ENCODE measurements at places on chromosomes 5 and 9.

GRCh38 chr5:147234239-147234824 is 494 bp upstream of the STK32A start:
- DNase-seq: no peak

GRCh38 chr5:108418197-108418596 is 36.3 kb upstream of the FBXL17 start:
- no peak for DNase-seq

- DNase-seq: no peak
Measured at GRCh38 chr9:121901616-121902015, 191.5 kb downstream of the TTLL11 start.

DNA sequence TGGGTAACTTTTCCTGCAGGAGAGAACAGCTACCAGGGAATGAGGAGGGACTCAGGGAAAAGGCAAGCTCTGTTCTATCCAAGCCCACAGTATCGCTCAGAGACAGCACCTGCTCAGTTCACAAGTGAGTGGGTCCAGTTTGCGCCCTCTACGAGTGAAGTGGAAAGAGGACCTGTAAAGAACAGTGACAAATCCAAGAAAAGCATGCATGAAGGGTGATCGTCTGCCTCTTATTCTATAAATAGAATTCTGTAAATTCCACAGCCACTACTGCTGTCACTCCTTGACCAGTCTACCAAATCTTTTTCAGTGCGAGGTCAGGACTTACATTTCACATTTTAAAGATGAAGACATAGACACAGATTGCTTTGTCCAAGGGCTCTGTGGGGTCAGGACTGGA is 117.5 kb downstream of the ENTREP1 start:
- no peak for DNase-seq

DNA sequence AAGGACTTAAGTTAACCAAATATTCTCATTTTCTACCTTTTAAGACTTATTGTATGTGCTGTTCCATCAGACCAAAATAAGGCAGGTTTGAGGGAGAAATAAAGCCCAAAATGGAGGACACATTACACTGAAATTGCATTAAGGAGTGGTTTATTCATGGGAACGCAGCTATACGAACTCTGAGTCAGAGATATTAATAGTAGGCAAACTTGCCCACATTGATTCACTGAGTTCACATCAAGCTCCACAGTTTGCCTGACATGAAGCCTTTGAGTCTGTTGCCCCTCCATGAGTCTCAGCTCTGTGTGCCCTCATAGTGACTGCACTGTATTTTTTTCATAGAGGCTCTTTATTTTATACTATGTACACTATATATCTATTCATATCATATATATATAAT is 135.0 kb upstream of the SNX2 start:
- no peak for DNase-seq

DNA sequence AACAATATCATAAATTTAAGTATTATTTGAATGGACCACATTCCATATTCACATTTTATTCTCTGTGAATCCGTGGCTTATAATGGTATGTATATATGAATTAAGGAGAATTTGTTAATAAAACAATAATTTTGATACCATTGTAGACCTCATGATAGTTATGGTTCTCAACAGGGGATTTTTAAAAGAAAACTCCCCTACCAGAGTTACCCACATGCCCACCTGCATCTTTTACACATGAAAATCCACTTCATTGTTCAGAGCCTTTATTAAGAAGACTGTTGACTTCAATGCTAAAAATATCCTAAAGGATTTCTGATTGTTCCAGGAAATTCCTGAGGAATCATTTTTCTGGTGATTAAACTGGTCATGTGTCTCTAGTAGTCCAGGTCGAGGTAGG is 557.7 kb upstream of the MEF2C start:
- DNase-seq: no peak

DNA sequence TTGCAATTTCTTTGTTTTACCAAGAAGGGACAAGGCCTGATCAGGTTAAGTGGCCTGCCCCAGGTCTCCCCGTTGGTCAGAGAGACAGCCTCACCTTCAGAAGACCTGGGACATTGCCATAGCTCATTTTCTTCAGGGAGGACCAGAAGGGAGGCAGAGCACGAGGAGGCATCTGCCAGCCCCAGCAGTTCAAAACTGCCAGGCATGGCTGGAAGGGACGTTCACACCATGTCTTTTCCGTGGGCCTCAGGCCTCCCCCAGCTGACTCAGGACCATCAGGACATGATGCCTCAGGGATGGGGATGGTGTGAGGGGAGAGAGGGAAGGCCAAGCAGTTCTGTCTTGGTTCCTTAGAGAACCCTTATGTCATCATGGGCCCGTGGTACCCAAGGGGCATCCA is 16.5 kb downstream of the IGIP start:
- DNase-seq: no peak

- no peak for DNase-seq
Measured at GRCh38 chr5:58491216-58491892, at the start of gene GAPT. Gene GAPT, plus strand, starts transcription at chr5:58491435. Its CDS starts 3,102 bp downstream, at chr5:58494537.

DNA sequence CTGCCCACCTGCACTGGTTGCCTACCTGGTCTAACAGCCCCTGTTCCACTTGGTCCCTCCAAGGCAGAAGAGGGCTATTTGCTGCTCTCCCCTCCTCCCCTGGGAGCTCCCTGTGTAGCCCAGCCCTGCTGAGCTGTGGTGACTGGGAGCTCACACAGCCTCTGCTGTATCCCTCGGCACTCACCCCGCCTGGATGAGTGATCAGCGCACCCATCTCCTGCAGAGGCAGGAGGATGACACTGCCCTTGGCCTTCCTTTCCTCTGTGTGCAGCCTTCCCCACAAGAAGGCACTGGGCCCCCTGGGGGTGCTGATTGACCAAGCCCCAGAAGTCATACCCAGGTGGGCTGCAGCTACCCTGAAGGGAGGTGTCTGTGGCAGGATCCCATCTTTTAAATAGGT is 134.2 kb downstream of the ADAMTS2 start:
- DNase-seq: no peak

DNA sequence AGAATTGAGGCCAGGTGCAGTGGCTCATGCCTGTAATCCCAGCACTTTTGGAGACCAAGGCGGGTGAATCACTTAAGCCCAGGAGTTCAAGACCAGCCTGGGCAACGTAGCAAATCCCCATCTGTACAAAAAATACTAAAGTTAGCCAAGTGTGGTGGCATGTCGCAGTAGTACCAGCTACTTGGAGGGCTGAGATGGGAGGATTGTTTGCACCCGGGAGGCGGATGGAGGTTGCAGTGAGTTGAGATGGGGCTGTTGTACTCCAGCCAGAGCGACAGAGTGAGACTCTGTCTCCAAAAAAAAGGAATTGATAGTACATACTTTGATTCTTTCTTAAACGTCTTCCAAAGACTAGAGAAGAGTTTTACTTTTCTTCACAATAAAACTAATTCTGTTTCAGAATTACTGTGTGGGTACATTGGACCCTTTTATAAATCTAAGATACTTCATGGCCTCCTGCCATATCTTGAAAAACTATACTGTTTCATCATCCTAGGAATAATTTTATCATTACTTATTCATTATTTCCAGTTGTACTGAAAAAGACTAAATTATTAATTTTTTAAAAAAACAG is 132.0 kb upstream of the GRHPR start:
- no peak for DNase-seq

DNA sequence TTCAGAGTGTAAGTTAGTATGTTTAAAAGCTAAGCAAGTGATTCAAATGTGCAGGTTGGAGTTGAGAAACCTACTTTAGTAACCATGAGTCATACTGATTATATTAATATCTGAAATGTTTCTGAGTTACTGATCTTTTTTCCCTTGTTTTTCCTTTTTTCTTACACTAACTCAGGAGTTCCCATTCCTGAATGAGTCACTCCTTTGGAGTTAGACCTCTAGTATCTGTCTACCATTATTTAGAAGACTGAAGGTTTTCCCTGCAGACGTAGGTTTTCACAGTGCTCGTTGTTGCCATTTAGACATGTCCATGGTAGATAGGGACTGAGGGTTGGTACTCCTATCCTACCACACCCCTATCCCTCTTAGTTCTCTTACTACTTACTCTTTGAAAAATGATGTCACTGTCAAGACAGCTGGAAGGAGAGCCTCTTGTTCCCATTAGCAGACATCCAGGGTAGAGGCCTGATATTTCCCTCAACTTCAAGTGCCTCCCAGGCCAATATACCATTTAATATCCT is 20.2 kb downstream of the OCLN start:
- no peak for DNase-seq

DNA sequence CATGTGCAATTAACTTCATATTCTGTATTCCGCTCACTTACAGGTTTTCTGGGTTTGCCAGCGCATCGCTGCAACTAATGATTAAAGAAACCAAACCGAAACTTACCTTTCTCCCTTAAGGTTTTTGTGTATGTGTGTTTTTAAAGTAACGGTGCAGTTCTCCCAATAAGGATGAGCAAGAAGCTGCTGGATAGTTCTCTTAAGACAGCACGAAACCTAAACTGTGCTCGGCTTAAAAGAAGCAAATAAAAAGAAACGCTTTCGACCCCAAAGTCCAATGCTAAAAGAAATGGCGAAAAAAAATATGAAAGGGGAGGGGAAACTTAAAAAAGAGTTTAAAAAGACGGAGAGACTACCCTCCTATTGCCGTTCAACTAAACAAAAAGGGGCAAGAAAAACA is 340 bp downstream of the ELAVL2 start:
- DNase-seq: no peak

GRCh38 chr9:2027543-2028160 is 12.5 kb downstream of the SMARCA2 start:
- no peak for DNase-seq

DNA sequence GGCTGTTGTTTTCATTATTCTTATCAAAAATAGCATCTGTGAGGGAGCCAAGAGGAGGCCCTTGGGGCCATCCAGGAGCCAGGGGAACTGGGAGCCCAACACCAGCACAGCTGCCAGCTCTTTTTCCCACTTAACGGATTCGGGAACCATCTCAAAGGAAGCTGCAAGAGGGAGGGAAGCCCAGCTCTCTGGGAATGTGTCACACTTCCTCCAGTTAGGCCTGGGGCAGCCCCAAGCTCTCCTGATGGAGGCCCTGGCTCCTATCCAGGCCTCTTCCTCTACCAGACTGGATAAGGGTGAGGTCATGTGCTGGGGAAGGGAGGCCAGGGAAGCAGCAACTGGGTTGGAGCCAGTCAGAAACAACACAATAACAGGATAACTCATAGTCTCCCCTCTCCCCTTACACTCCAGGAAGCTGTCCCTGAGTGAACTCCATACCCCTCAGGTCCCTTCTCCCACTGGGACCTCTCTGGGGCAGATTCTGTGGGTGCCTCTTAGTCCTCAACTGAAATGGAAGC is 12.7 kb downstream of the CSF2 start:
- peak; percentile 89 for DNase-seq

DNA sequence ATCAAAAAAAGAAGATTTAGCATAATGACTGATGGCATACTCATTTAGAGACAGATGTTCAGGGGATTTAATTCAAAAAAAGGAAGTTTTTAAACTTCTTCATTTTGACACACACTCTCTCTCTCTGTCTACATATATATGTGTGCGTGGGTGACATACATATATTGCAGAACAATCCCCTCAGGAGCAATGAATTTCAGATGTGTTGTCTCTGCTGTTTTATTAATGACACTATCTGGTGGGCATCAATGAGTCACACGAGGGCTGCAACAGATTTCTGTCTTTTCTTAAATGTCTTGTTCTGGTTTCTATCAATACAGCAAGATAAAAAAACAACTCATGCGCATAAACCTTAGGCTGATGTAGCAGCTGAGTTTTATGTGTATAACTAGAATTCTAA is 123.5 kb upstream of the SLCO6A1 start:
- no peak for DNase-seq

DNA sequence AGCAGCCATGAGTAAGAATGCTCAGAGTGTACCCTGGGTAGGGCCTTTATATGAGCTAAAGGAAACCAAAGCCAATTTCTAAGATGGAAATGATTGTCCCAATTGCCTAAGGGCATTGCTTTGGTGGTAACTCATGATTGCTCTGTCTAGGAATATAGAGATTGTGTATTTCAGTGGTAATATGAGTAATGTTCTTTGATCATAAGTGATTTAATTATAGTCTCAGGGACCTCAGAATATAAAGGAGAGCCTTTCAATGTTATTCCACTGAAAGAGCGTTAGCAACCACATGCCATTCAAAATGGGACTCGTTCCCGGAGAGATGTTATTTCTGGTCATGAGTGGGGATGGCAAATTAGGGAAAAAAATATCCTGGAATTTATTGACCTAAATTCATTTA is 340.5 kb downstream of the ARHGEF28 start:
- DNase-seq: no peak

GRCh38 chr5:95358320-95358719 is 32.8 kb upstream of the FAM81B start:
- no peak for DNase-seq

DNA sequence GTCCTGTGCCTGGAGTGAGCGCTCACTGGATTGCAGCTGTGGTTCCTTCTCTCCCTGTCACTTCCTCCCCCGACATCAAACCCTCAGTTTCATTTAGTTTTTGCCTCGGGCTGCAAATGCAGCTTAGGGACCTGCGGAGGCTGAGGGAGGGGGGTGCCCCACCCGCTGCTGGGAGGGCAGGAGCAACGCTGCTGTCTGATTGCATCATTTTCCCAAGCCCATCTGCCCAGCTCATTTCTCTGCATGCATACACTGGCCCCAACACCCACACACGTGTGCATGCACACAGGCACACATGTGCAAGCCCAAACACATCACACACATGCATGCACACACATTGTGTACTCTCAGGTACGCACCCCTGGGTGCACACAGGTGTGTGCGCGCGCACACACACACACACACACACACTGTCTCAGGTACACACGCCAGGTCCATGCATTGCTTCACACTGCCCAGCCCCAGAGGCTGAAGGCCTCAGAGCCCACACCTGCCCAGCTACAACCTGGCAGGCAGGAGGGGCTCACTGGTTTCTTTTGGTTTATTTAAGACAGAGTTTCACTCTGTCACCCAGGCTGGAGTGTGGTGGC is 3.4 kb downstream of the ASS1 start:
- no peak for DNase-seq

DNA sequence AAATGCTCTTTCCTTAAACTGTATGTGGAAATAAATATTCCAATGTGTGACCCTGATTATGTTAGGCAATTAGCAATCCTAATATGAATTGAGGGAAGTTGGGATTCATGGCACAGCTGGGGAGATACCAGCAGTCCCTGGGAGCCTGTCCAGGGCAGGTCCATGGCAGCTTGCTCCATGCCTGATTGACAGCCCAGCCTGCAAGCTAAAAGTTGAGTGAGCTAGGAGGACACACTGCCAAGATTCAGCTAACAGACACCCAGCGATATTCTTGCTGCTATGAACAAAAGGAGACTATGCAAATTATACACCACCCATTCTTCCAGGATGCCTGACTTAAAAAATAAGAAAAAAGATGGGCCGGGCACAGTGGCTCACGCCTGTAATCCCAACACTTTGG is 6.2 kb downstream of the TGFBI start:
- no peak for DNase-seq

DNA sequence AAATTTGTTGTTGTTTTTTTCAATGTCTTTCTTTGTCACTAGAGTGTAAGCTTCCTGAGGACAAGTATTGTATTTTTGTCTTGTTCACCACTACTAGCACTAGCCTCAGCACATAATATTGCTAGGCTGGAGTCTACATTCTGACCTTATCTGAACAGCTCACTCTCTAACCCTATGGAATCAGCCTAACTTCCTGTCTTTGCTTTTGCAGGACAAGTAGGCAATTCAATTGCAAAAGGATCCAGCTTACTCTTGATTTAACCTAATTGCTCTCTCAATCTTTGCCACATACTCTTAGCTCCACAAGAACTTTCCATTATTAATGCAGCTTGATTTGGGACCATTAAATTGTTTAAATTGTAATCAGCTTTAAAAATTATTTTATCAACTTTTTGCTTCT is 308.5 kb downstream of the MAN2A1 start:
- no peak for DNase-seq
